Cardiac fibroblast (primary cell): ENCODE measurements at places on chromosomes 5 and 9.

DNA sequence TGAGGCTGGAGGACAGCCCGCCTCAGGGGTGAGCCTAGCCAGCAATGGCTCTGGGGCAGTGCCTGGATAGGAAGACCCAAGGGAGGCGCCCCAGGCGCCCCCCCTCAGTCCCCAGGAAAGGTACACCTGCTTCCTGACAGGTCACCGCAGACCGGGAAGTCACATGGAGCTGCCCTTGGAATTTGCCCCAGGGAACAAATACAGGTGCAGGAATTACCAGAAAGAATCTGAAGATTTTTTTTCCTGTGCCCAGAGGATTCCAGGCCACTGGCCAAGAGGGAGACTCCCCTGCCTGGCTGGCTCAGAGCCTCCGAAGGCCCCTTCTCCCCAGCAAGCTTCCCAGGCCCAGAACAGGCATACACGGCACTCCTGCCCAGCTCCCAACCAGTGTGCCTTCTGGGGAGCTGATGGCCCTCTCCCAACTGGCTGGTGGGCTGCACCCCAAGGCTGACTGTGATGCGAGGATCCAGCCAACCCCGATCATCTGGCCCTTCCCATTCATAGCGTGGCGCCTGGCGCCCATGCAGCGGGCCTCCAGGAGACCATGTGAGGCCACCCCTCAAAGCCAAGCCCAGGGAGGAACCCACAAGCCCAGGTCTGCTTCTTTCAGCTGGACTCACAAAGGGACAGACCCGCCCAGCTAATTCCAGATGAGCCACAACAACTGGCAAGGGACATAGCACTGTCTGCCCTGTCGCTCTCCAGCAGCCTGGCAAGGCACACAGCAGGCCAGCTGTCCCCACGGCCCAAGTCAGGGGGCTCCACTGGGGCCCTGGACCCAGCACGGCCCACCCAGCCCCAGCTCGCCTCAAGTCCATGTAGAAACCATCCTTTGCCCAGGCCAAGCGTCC is 2.3 kb downstream of the TPRN start:
- no peak for DNase-seq

DNA sequence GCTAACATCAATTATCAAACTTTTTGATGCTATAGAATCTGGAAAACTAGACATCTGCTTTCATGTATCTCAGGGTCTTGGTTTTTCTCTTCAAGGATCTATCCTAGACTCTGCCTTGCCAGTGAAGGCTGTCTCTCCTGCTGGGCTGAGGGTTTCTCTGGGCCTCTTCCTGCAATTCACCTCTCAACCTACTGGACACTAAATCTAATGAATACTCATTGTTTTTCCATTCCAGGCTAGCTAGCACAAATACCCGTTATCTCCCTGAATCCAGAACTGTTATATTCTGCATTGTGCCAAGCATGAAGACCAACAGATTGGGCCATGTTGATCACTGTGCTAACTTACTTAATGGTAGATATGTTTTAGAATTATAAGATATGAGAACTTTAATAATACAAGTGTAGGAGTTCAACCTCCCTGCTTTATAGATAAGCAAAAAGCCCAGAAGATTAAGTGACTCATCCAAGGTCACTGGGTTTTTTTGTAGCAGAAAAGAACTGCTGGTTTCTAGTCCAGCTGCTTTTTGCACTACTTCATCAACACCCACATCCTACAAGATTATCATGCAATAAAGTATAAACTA is 56.5 kb upstream of the RNF38 start:
- peak; percentile 25 for DNase-seq

DNA sequence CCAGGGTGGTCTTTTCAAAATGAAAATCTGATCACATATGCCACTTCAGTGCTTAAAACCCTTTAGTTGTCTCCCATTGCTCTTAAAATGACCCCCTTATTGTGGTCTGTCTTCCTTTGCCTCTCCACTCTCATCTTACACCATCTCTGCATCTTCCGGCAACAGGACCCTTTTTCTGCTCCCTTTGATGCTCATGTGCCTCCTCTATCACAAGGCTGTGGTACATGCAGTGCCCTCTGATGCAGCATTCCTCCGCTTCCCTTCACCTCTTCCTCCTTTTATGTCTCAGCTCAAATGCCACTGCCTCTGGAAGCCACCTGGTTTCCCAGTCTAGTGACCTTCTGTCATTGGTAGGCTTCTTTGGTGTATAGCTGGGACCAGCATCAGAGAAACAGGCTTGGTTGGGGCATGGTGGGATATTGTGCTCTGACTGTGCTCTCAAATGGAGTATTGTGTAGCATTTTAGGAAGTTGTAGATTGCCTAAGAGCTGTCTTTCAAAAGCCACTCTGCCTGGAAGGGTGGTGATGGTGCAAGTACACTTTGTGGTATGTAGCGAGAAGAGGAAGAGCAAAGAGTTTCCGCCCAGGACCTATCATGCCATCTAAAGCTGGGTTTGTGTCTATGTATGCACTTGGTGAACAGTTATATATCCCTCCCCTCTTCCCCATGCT is 28.1 kb downstream of the ARHGAP26 start:
- no peak for DNase-seq

- peak; percentile 32 for DNase-seq
These were observed 824 bp downstream of the MXD3 start for GRCh38 chr5:177310757-177311391.

DNA sequence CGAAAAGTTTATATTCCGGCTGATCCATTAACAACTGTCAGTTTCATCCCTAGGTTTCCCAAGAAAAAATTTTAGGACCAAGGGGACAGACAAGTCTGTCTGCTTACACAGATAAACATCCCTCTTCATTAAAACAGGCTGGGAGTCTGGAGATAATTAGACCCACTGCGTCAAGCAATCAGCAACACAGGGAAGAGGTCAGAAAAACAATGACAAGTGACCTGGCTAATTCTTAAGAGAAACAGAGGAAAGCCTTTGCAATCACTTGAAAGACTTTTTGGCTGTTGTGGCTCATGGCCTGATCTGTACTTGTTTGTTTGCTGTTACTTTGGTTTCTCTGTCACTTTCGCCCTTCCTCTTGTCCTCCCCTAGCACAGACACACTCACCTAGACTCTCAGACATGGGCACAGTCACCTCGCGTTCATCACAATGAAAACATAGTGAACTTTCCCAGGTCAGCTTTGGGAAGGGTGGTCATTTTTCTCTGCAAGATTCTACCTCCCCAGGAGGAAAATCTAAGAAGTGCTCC is 2.9 kb upstream of the CCDC192 start:
- no peak for DNase-seq

DNA sequence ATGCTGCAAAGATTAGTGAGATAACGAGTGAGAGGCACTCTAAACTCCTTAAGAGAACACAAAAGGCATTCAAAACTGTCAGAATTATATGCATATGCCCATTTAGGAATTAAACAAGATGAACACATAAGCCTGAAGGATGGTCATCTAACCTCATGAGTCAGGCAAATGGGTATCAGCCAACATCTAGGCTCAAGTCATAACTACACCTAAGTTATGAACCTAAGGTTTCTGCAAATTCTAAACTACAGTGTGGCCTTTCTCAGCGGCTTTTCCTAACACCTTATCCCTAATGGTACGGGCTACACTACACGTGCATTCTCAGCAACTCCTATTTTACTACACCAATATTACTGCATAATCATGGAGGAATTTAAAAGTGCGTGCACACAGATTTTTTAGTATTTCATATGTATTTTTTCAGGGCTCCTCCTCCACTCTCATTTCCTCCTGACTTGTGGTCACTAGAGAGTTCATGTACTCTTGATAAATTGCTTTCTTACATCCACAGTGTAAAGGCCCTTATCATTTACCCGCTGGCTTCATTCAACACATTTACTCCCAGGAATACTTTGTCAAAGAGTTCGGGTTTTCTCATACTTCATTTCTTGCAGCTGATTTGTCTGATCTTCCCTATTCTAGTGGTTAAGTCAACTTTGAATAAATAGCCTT is 316.5 kb downstream of the BNC2 start:
- DNase-seq: peak; percentile 87

DNA sequence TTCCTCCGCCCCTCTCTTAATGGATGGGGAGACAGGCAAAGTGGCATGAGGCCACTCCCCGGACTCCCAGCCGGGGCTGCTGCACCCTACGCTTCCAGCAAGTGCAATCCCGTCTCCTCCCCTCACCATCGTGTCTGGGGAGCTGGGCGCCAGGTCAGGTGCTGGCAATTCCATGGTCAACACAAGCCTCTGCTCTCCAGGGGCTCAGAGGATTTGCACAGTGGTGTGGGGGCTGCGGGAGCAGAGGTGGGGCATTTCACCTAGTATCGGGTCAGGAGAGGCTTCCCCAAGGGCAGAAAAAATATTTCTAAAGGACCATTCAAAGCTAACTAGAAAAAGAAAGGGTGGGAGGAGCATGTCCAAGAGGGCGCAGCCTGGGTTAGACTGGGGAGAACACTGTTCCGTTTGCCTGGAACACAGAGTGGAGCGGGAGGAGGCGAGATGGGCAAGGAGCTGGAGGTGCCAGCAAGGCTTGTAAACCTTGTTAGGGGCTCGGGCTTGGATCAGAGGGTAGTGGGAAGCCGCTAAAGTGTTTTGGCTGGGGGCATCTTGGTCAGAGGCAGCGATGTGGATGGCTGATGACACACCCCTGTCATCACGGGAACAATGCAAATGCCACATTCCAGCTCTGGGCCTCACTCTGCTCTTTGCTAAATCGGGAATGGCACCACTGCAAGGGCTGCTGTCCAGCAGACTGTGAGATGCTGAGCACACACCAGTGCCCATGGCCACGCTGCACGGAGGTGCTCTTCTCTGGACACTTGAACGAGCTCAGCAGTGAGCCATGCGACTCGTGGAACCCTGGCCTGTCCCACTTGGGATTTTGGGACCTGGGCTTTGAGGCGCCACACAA is 191.7 kb downstream of the CDK5RAP2 start:
- no peak for DNase-seq

GRCh38 chr5:173290477-173291131 is 37.6 kb downstream of the STC2 start:
- DNase-seq: peak; percentile 74
